ENCODE measurements at places on chromosomes 12 and 14.
A peak's percentile ranks its signal among the peaks of the same experiment; 100 is the strongest.

DNA sequence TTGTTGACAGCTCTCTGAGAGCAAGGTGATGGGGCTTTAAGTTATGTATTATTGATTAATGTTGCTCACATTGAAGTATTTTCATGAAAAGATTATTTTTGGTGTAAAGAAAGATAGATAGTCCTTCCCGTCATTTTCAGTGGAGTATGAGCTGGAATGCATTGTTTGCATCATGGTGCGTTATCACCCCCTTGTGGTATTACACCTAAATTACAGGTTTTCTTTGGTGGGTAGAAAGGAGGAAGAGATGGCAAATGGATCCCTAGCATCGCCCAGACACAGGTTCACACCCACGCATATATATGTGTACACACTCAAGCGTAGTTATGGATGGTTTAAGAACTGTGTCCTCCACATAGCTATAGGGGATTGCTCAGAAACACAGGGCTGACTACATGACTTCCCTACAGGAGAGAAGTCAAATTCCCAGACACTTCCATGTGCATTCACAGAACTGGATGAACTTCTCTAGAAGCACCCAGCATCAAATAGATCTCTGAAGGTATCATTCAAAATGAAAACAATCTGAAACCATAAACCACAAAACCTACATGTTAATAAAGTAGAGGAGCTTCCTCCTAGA lies 14.4 kb upstream of the SERPINA10 start:
- no peak for DNase-seq

GRCh38 chr12:68477261-68477772 lies 133.4 kb upstream of the RAP1B start:
- no peak for DNase-seq

DNA sequence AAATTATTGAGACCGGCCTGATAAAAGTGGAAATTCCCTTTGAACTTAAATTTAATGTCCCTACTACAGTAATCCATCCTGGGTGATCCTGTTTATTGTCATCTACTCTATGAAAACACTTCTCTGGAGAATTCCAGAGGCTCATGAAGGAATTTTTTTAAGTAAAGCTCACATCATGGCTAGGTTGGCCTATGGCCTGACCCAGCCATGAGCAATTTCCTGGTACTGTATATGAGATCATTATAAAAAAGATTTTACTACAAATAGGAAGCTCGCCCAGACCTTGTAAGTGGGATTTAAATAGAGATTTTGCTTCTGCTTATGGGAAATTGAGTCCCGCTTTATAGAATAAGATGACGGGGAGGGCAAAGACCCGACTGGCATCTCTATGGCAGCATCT lies 215.5 kb downstream of the DPF3 start:
- no peak for DNase-seq

DNA sequence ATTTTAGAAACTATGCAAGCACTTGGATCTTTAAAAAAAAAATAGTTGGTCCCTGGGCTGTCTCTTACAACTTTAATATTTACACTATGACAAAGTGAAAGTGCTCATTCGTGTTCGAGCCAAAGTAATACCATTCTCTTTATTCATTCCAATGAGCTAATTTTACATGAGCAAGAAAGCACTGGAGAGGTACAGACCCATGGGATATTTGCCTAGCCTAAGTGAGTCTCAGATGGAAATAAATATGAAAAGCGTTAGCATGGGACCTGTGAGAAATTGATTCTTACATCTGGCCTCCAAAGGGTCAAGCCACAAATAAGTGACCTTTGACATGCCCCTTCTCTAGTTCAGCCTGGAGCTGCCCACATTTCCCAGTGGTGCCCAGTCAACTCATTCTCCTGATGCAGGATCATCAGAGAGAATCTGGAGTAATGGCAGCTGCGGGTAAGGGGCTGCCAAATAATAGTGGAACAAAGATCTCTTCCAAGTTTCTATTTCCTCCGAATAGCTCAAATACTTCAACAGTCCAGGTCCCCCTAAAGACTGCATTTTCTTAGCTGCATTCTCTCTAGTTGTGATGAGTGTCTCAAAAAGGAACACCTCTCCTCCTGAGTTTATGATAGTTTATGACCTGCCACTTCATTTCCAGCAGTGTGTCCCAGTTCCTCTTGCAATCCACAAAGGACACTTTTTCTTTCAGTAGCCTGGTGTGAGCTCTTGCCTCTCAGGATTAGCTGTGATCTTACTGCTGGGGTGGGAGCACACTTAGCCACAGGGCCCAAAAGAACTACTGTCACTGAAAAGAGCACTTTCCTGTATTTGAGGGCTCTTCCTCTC lies 208.2 kb downstream of the DAD1 start:
- no peak for DNase-seq

DNA sequence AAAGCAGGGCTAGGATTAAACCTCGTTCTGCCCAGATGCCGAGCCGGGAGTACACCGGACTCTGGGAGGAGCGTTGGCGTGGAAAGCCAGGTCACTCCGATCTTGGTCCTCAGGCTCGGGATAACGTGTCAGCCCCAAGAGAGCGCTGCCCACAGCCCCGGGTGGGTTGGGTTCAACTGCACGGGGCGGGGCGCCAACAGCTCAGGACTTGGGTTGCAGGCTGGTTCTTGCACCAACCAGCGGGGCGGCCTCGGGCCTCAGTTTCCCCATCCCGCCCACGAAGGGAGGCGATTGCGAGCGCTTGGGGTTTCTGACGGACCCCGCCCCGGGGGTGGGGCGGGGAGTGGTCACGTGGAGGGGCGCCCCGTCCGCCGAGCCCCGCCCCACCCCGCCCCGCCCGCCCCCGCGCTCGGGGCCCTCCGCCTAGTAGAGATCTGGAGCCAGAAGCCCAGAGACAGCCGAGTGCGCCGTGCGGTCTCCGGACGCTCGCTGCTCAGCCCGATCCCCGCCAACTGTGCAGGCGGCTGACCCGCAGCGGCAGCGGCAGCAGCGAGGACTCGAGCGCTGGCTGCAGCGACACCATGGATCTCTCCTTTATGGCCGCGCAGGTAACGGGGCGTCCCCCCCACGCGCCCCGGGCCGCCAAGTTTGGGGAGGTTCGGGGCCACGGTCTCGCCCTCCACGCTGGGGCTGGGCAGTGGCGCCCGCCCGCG lies at the start of gene C14orf132:
TSS of gene C14orf132 (plus strand) at position 443 of the 713 bp plus-strand sequence. CDS start at position 582, 139 bp downstream.
- DNase-seq: peak; percentile 50

- no peak for DNase-seq
Observed at GRCh38 chr14:103095210-103095778, 769 bp downstream of the EXOC3L4 start.

GRCh38 chr14:74204491-74204890 lies 34.8 kb upstream of the VSX2 start:
- DNase-seq: no peak

- no peak for DNase-seq
Observed at GRCh38 chr12:15428632-15429031, 106.3 kb downstream of the PTPRO start.

Measured in activated CD4-positive, alpha-beta T cell treated with anti-CD3 and anti-CD28 coated beads for 24 hours (primary cell).